Stimulated activated CD8-positive, alpha-beta memory T cell treated with anti-CD3 and anti-CD28 coated beads, Interleukin-7, amount 100 ng/mL, for 1 hour (primary cell): ENCODE measurements at places on chromosomes 11 and 22.

DNA sequence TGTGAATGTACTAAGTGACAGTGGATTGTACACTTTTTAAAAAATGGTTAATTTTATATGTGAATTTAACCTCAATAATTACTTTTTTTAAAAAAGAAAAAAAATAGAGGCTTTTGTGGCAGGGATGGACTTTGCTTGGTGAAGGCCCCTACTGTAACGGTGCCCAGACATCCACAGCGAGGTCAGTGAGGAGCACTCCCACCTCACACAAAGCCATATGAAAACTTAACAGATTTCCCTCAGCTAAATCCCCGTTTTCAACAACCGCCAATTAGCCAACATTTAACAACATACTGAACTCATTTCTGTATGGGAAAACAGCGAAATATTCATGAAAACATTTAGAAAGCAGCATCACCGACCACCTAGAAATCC lies 642 bp upstream of the C11orf58 start:
- no peak for DNase-seq

- DNase-seq: no peak
These were observed 179.0 kb downstream of the GRM5 start for GRCh38 chr11:88886796-88887195.

DNA sequence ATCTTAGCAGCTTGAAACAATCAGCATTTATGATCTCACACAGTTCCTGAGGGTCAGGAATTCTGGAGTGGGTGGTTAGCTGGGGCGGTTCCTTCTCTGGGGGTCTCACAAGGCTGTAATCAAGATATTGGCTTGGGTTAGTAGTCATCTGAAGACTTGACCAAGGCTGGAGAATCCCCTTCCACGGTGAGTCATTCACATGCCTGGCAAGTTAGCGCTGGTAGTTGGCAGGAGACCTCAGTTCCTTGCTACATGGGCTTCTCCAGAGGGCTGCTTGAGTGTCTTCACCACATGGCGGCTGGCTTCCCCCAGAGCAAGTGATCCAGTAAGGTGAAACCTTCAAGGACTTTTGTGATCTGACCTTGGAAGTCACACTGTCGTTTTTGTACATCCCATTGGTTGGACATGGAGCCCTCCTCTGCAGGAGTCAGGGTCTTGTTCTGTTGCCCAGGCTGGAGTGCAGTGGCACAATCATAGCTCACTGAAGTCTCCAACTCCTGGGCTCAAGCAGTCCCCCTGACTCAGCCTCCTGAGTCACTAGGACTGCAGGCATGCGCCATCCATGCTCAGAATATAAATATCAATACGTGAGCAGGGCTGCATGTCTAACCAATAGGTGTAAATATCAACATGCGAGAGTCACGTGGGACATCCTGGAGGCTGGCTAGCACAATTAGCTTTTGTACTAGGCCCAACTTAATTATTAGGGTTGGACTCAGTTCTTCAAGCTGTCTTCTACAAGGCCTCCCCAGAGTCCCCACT lies 7.2 kb upstream of the NIPSNAP1 start:
- DNase-seq: no peak

DNA sequence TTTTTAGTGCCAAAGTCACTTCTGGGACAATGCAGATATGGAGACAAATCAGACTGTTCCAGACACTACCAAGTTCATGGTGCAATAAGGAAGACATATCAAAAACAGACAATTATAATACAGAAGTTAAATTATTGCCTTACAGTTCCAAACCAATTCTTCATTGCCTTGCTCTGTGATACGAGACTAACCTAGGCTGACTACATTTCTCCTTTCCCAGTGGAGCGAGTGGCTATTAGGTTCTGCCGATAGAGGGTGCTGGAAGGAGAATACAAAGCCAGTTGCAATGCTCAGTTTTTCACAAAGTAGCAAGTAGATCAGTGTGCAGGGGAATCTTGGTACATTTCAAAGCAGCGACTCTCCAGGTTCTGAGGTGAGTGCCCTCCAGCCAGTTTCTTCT lies 67.8 kb downstream of the FAM168A start:
- DNase-seq: no peak

- no peak for DNase-seq
These were observed 62.0 kb downstream of the NCAM1 start for GRCh38 chr11:113023228-113023627.

DNA sequence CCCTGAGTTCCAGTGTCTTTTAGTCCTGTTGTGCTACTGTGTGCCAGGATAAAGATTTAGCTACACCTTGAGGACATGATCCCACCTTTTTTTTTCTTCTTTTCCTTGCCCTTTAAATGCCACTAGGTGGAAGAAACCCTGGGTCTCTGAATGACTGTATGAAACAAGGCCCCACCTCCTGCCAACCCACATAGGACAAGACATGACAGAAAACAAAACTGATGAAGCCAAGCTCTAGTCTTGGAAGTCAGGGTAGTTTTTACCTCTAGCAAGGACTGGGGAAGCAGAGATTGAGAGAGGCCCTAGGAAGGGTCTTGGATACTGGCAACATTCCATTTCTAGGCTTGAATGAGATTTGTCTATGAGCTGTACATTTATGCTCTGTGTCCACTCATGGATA lies 410.7 kb downstream of the MIAT start:
- DNase-seq: no peak

- DNase-seq: no peak
These were observed 1157.5 kb downstream of the BRD1 start for GRCh38 chr22:48669986-48670716.

DNA sequence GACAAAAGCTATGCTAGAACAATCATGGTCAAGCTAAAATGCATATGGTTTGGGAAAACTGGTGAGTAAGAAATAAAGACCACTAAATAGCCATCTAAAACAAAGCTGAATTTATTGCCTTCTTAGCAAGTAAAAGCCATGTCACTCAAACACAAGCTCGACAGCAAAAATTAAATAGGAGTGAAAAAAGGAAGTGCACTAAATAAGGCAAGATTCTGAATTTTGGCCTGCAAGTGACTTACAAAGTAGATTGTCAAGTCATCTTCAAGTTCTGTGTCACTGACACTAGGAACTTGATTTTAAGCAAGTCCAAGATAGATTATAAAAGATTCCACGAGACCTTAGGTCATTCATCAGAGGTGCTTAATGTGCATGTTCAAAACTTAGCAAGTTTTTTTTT lies 27.4 kb downstream of the TUG1 start:
- no peak for DNase-seq

DNA sequence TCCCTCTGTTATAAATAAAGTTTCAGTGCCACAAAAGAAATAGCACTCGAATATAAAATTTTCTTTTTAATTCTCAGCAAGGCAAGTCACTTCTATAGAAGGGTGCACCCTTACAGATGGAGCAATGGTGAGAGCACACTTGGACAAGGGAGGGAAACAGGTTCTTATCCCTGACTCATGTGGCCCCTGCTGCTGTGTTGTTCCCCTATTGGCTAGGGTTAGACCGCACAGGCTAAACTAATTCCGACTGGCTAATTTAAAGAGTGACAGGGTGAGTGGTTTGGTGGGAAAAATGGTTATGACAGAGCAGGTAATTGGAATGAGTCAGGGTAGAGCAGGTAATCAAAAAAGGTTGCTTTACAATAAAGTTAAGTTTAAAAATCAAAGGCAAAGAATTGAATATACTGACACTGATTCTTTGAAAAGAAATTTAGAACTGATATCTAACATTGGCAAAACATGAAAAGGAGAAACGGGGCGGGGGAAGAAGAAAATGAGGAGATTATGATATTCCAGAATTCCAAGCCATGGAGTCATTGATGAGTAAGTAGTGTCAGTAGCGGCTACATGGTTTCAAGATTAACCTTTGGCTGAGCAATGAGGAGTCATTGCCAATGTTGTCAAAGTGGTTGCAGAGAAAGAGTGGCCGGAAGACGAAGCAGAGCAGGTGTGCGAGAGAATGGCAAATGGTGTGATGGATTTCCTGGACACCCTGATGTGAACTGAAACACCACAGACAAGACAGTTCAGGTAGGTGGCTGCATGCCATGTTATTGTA lies 48.4 kb upstream of the MRGPRX1 start:
- DNase-seq: no peak

GRCh38 chr11:76410851-76411357 lies 29.8 kb downstream of the GVQW3 start:
- no peak for DNase-seq

- no peak for DNase-seq
These were observed 64.8 kb downstream of the APOL5 start for GRCh38 chr22:35782504-35782903.

DNA sequence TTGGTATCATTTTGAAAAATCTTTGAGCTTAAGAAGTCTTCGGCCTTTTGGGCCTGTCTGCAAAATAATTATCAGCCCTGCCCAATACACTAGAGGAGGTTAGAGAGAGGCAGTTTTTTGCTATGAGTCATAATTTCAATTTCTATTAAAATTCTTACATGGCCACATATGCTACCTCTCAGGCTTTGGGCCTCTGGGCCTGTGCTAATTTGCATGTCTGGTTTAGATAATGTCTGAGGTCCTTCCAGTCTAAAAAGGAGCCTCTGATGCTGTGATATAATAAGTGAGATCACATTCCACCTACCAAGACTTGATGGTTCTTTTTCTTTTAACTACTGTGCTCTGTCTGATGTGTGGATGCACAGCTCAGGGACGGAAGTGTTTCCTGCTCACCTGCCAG lies 70.8 kb downstream of the KCNJ1 start:
- no peak for DNase-seq

DNA sequence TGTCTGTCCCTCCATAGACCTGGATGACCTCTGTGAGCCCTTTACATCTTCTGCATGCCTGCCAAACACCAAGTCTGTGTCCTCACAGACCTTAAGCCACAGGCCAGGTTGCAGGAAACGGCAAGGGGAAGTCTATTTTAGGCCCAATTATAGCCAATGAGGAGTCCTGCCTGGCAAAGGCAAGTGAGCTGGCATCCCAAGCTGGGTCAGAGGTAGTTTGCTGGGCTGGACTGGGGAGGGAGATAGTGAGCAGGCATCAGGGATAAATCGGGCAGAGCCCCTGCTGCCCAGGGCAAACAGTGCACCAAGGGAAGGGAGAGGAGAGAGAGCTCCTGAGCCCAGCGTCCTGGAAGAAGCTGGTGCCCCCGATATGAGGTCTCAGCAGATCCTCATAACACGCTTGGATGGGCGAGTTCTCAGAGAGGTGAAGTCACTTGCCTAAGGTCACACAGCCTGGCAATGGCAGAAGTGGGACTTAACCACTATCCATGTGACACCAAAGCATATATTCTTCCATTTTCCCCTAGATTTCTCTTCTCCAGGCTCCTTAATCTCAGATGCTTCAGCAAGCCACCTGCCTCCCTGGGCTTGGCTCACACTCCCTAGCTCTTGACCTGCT lies 3.7 kb upstream of the RELT start:
- no peak for DNase-seq

DNA sequence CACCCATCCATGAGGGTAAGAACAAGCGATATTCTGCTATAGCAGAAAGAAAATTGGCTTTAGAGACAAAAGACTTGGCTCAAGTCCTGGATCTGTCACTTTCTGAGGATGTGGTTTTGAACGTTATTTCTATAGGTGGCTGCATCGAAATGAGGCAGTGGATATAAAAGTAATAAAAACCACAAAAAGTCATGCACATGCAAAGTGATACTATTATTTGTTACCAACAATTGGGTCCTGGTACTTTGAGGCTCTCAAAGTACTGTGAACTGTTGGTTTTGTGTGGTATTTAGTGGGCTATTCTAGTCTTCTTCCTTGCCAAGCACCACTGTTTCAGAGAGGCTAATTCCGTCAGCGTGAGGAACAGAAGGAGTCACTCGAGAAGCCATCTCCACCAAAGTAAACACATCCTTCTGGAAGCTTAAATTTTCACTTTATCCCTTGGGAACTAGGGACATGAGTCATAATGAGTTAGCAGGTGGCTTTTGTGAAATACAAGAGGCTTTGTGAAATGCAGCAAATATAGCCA lies 13.1 kb downstream of the UBASH3B start:
- no peak for DNase-seq

GRCh38 chr22:44291265-44291664 lies 21.5 kb downstream of the SHISAL1 start:
- DNase-seq: no peak

- DNase-seq: no peak
These were observed 29.9 kb downstream of the MICAL2 start for GRCh38 chr11:12140186-12140793.

DNA sequence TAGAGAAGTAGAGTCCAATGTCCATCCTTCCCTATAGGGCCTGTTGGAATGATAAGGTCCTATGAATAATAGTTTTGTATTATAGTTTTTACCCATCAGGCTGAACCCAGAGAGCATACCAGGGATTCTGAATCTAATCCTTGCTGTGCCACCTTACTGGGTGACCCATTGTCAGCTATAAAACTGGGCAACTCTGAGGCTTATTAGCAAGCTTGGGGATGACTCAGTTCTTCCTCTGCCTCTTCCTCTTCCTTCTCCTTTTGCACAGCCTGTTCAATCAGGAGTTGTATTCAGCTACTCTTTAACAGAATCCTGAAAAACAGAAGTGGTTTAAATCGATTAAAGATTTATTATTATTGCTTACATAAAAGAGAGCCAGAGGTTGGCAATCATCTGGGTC lies 8.9 kb downstream of the HEPHL1 start:
- DNase-seq: no peak

GRCh38 chr11:111812211-111812610 lies 46.0 kb upstream of the PPP2R1B start:
- no peak for DNase-seq

DNA sequence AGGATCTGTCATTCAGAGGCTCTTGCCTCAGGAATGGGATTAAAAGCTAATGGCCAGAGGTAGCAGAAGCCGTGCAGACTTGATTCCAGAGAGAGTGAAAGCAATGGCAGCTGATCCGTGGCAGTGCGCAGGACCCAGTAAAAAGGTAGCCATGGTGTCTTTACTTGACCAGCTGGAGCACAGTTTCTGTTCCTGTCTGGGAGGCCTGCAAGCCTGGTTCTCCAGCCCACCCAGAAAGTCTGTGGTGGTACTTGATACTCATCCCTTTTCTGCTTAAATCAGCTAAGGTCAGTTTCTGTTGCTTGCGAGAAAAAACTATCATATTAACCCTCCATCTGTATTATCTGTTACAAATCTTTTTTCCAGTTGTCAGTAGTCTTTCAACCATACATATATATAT lies 86.7 kb downstream of the RPS6KA4 start:
- no peak for DNase-seq

- DNase-seq: no peak
These were observed 17.9 kb downstream of the CWF19L2 start for GRCh38 chr11:107439586-107440167.

GRCh38 chr11:86571273-86571948 lies 101.0 kb downstream of the ME3 start:
- no peak for DNase-seq
